ENCODE measurements at places on chromosomes 7 and 10.

DNA sequence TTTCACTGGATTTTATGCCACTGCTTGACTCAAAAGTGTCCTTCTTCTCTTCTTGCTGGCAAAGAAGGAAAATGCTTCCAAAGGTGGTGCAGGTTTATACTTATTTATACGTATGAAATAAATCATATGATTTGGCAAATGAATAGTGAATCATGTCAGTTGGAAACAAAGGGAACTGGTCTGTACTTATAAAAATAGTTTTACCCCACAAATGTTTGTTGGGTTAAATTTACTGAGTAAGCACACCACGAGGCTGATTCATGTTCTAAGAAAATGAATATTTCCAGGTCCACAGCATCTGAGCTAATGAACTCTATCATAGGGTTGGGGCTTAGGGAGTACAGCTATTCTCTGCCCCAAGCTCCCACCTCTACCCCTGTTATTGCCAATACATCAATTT is 232.2 kb downstream of the TRIL start:
- DNase-seq: no peak

DNA sequence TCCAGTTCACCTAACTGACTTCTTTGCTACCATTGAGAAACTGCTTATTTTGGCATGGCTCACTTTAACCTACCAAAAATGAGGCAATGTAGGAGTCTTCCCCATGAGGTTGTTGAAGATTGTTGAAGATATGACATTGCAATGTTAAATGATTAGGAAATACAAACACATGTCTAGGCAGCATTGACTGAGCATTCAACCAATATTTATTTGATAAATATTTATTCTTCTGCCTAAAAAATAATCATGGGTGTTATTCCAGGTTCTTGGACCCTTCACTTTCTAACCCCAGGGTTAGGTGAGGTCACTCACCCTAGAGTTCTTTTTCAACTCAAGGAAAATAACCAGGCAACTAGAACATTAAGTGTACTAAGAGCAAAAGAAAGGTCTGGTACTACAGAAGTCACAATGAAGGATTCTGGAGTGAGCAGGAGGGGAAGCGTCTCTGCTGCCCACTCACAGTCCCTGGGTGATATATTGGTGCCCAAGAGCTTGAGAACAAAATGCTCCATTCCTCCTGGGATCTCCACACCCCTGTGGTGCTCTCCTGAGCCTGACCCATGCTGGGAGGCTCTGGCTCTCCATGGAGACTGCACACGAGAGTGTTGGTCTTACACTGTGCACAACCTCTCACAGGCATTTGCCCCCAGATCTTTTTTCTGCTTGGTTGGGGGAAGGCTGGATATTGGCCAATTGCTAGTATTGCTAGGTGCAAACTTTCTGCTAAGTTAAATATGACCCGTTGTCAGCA is 123.4 kb downstream of the SPAG6 start:
- no peak for DNase-seq

DNA sequence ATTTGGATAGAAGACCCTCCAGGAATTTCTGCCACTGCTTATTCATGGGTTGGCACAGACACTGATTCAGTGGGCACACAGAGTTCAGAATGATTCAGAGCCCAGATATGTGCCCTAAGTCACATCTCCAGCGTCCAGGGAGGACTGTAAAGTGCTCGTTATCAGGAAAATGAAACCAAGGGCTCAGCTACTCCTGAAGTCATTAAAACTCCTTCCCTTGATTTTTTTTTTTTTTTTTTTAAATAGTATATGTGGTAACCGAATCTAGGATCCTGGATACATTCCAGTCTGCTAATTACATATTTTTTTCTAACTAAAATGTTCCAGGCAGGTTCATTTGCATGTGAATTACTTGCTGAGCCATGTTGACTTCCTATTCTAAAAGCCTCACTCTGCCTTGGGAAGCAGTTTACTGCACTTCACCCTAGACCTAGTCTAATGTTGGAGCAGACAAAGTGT is 34.7 kb downstream of the MET start:
- DNase-seq: no peak

- no peak for DNase-seq
These were observed 1053.3 kb downstream of the SORCS1 start for GRCh38 chr10:106111246-106111645.

GRCh38 chr7:99365318-99366141 is 9.0 kb upstream of the ARPC1B start:
- peak; percentile 66 for DNase-seq

- DNase-seq: no peak
These were observed 14.9 kb downstream of the CCL26 start for GRCh38 chr7:75756991-75757676.

GRCh38 chr7:155226261-155227003 is 71.2 kb upstream of the INSIG1 start:
- DNase-seq: no peak

DNA sequence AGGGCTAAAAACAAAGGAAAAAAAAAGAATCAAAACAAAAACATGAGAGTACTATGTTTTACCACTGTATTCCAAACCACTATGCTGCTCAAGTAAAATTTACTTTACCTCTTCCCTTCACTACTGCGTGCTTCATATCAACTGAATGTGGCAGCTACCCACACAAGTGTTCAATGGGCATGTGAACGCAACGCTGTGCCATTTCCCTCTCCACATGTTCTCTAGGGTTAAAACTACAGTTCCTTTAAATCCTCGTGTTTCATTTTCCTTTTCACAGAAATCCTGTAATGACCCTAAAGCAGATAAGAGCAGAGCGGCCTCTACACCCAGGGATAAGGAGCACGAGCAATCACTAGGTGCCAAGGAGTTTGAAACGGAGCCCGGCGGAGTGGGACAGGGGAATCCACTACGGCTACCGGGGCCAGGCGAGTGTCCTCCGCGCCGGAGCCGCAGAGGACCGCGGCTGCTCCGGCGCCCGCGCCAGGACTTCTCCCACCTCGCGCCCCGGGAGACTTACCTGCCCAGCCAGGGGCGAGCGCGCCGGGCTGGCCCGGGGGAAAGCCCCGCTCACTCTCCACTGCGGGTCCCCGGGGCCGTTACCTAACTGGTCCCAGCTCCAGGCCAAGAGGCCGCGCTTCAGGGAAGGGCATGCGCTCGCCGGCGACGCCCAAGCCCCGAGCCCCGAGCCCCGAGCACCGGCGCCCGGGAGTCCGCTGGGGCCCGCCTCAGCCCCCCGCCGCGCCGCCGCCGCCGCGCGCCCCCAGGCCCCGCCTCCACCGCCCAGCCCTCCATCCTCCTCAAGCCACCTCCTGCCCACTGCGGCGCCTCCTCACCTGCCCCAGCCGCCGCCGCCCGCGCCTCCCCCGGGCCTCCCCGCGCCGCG is 711 bp downstream of the NAMPT start:
- no peak for DNase-seq

DNA sequence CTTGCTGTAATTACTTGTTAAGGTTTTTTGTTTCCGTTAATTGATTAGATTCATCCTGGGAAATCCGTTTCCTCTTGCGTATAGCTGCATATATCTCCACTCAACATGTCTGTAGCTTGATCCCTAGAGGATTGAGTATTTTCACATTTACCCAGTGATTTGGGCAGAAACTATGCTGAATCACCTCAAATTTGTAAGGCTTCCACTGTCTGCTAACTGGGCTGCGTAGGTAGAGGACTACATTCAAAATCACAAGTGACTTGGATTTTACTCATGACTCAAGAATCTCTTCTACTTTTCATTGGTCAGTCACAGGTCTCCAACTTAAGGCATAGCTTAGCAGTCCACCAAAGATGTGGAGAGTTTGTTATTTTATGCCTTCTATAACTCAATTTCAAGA is 141.8 kb downstream of the POLR1F start:
- no peak for DNase-seq

DNA sequence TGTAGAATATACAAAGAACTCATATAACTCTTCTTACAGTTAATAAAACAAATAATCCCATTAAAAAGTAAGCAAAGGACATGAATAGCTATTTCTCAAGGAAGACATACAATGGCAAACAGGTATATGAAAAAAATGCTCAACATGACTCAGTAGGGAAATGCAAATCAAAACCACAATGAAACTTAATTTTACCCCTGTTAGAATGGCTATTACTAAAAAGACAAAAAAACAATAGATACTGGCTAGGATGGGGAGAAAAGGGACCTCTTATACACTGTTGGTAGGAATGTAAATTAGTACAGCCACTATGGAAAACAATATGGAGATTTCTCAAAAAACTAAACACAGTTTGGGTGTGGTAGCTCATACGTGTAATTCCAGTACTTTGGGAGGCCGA is 37.8 kb downstream of the HERPUD2 start:
- DNase-seq: no peak

- DNase-seq: no peak
These were observed 41.2 kb upstream of the ACSL5 start for GRCh38 chr10:112332509-112333228.

DNA sequence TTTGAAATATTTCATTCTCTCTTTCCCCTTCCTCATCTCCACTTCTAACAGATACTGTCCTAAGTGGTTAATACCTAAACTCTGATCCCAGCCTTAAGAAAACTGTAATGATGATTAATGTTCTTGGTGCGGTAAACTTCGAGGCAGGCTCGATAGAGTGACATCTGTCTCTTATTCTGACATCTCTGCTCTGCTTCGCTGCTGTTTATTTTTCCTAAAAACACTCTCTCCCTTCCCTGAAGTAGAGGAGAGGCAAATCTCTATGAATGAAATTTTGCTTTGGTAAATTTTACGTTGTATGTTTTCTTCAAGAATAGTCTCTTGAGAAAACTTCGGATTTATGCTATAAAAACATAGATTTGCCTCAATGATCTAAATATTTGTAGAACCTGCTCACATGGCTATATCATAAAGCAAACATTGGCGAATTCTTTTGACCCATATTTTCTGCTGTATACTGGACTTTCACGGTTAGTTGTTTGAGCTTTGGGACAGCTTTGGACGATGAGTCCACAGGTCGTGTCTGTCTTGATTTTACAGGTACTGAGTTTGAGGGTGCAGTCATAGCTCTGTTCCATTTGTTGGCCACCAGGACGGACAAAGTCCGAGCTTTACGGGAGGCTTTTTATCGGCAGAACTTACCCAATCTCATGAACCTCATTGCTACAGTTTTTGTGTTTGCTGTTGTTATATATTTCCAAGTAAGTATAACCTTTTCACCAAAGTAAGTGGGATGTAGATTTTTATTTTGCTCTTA is 27.1 kb downstream of the SEC61A2 start:
- no peak for DNase-seq

GRCh38 chr7:41275255-41275654 is 427.6 kb downstream of the INHBA start:
- DNase-seq: no peak
